ENCODE measurements at places on chromosomes 4 and X.
A peak's percentile ranks its signal among the peaks of the same experiment; 100 is the strongest.

- H3K4me1 ChIP-seq, result no peaks in the 10 kb centered on the region
- peaks cover 2% of the 10 kb centered on the region for H3K36me3 ChIP-seq
- H3K4me3 ChIP-seq, result no peak overlapping the region
- H3K27ac ChIP-seq, result no peak overlapping the region
- H3K27me3 ChIP-seq, result no peaks in the 10 kb centered on the region
- no peak for DNase-seq
These were observed 103.9 kb upstream of the RAB40AL start for GRCh38 chrX:102833136-102833535.

- H3K4me1 ChIP-seq, result no peaks in the 10 kb centered on the region
- no peak for DNase-seq
- no peaks in the 10 kb centered on the region for H3K27me3 ChIP-seq
- H3K27ac ChIP-seq, result no peak overlapping the region
These were observed 333.9 kb downstream of the INPP4B start for GRCh38 chr4:142512161-142512560.

GRCh38 chrX:96566878-96567277 lies 117.8 kb upstream of the DIAPH2 start:
- no peak overlapping the region for H3K27ac ChIP-seq
- H3K27me3 ChIP-seq, result no peaks in the 10 kb centered on the region
- no peak overlapping the region for H3K4me3 ChIP-seq

DNA sequence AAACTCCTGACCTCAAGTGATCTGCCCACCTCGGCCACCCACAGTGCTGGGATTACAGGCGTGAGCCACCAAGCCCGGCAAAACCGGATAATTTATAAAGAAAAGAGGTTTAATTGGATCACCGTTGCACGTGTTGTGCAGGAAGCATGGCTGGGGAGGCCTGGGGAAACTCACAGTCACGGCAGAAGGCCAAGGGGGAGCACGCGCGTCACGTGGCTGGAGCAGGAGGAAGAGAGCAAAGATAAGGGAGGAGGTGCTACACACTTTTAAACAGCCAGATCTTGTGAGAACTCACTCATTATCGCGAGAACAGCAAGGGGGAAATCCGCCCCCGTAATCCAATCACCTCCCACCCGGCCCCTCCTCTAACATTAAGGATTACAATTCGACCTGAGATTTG lies 177.9 kb upstream of the TENM3 start:
- no peak for DNase-seq
- H3K27ac ChIP-seq, result no peak overlapping the region
- no peak overlapping the region for H3K4me3 ChIP-seq

DNA sequence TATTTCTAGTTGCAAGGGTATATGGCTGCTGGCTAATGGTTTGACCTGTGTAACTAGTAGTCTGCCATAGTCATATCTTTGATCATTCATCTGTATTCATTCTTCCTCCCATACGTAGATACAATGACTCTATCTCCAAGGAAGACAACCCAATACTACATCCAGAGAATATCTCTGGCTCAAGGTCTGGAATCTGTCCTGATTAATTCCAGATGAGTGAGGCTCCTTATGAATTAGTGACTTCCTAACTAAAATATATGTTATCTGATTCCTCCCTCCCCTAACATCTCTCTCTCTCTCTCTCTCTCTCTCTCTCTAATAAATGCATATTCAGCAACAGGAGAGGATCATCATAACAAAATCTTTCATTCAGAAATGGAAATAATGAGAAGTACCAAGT lies 641.5 kb downstream of the FAT4 start:
- DNase-seq, result no peak
- H3K27me3 ChIP-seq, result no peaks in the 10 kb centered on the region
- no peak overlapping the region for H3K4me3 ChIP-seq
- no peaks in the 10 kb centered on the region for H3K36me3 ChIP-seq

DNA sequence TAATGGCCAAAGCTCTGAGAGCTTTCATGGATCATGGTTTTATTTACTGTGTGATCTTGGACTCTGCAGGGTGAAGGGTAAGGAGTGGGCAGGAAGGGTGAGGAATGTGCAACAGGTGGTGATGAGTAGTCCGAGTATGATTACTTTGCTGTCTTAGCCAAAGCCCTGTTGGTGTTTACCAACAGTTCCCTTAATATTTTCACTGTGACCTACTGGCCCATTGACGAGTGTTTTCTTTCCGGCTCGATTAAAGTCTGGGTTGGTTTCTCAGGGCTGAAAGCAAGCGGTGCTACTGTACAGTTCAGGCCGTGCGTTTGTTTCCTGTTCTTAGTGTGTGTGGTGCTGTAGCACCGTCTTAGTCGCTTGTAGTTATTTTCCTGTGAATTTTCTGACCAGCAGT lies 2.6 kb downstream of the ARHGAP24 start:
- H3K27ac ChIP-seq, result no peak overlapping the region
- peaks cover 8% of the 10 kb centered on the region for H3K27me3 ChIP-seq
- H3K36me3 ChIP-seq, result no peaks in the 10 kb centered on the region
- no peak overlapping the region for H3K4me3 ChIP-seq

DNA sequence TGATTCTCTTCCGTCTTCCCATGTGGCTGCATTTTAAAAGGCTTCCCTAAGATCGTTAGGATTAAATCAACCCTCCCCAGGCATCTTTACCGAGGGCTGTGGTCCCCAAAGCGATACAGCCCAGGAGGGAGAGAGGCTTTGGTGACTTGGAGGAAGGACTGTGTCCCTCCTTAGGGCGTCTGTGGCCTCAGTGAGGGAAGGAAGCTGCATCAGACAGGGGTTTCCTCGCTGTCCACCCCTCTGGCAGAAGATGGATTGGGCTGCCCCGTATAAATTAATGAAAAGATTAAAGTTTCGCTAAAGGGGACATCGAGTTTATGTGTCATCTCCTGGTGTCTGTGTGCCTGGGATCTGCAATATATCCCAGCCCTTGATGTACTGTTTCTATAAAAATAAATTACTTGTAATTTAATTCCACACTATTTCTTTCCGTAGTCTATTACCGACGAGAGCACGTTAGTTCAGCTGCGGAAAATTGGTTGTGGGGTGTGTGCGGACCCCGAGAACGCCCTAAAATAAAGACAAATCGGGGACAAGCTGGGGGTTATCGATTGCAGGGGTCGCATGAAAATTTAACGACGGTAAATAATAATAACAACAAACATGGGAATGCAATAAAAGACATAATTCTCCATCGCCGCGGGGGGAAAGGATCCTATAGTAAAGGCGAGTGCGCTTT lies 6.5 kb downstream of the SHOX start:
- H3K4me1 ChIP-seq, result no peaks in the 10 kb centered on the region
- no peaks in the 10 kb centered on the region for H3K36me3 ChIP-seq
- no peak overlapping the region for H3K27ac ChIP-seq
- H3K4me3 ChIP-seq, result no peak overlapping the region
- DNase-seq, result no peak
- peaks cover 65% of the 10 kb centered on the region for H3K27me3 ChIP-seq

GRCh38 chrX:41781500-41781899 lies 57.5 kb downstream of the GPR82 start:
- H3K4me3 ChIP-seq, result no peak overlapping the region
- H3K27ac ChIP-seq, result no peak overlapping the region
- H3K36me3 ChIP-seq, result peaks cover 8% of the 10 kb centered on the region

GRCh38 chr4:7103607-7104365 lies 35.9 kb upstream of the GRPEL1 start:
- H3K36me3 ChIP-seq, result no peaks in the 10 kb centered on the region
- DNase-seq, result no peak
- peak overlapping the region; percentile 85 for H3K4me3 ChIP-seq
- peaks cover 14% of the 10 kb centered on the region for H3K27me3 ChIP-seq
- no peak overlapping the region for H3K27ac ChIP-seq
- peaks cover 13% of the 10 kb centered on the region for H3K4me1 ChIP-seq

GRCh38 chrX:10142041-10142599 lies 14.7 kb upstream of the CLCN4 start:
- no peak overlapping the region for H3K27ac ChIP-seq
- DNase-seq, result no peak
- H3K27me3 ChIP-seq, result no peaks in the 10 kb centered on the region
- H3K4me3 ChIP-seq, result no peak overlapping the region

DNA sequence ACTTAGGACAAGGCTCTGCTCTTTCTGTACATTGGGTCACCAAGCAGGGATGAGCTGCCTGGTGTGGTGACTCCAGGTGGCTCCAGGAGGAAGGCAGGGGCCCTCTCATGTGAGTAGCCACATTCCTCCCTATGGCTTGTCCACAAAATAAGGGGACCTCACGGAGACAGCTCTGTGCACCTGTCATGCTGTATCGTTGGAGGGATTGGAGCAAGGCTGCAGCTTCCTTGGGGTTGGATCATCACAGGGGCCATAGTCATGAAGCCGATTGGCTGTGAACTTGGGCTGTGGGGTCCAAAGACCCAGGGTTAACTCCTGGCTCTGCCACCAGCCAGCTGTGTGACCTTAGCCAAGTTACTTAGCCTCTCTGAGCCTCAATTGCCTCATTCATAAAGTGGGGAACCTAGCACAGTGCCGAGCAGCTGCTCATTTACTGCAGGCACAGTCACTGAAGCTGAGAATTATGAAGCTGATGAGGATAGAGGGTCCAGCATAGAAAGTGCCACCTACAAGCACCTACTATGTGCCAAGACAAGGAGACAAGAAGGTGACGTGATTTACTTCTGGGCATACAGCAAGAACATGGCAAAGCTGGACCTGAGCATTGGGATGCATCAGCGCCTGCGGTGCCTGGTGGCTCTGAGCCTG lies 11.8 kb upstream of the KIAA0232 start:
- H3K27me3 ChIP-seq, result no peaks in the 10 kb centered on the region
- no peak overlapping the region for H3K27ac ChIP-seq
- no peak for DNase-seq
- H3K4me3 ChIP-seq, result no peak overlapping the region
- H3K36me3 ChIP-seq, result no peaks in the 10 kb centered on the region
- H3K4me1 ChIP-seq, result peaks cover 16% of the 10 kb centered on the region

GRCh38 chr4:26837993-26838842 lies 22.4 kb upstream of the STIM2 start:
- H3K27me3 ChIP-seq, result no peaks in the 10 kb centered on the region
- no peaks in the 10 kb centered on the region for H3K36me3 ChIP-seq
- DNase-seq, result no peak
- H3K27ac ChIP-seq, result no peak overlapping the region
- no peak overlapping the region for H3K4me3 ChIP-seq
- H3K4me1 ChIP-seq, result no peaks in the 10 kb centered on the region

- H3K27me3 ChIP-seq, result peaks cover 8% of the 10 kb centered on the region
- no peak overlapping the region for H3K27ac ChIP-seq
- H3K4me1 ChIP-seq, result no peaks in the 10 kb centered on the region
- no peaks in the 10 kb centered on the region for H3K36me3 ChIP-seq
These were observed 98.5 kb upstream of the ETNPPL start for GRCh38 chr4:108861334-108861733.

DNA sequence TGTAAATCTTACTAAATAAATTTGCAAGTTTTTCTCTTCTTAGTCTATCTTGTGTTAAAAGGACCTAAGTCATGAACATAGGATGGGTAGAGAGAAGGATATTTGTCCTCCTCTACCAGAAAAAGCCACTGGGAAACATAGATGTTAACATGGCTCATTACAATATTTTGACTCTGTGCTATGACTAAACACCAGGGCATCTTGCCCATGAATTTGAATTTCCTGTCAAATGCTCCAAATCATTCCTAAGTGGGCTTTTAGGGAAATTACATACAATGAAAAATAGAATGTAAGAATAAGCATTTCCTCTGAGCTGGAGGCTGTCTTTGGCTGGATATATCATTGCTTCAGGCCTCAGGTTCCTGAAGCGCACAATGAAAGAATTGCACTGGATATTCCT lies 39.1 kb downstream of the ANOS1 start:
- H3K27ac ChIP-seq, result no peak overlapping the region
- no peaks in the 10 kb centered on the region for H3K36me3 ChIP-seq
- H3K4me3 ChIP-seq, result no peak overlapping the region
- no peaks in the 10 kb centered on the region for H3K4me1 ChIP-seq

DNA sequence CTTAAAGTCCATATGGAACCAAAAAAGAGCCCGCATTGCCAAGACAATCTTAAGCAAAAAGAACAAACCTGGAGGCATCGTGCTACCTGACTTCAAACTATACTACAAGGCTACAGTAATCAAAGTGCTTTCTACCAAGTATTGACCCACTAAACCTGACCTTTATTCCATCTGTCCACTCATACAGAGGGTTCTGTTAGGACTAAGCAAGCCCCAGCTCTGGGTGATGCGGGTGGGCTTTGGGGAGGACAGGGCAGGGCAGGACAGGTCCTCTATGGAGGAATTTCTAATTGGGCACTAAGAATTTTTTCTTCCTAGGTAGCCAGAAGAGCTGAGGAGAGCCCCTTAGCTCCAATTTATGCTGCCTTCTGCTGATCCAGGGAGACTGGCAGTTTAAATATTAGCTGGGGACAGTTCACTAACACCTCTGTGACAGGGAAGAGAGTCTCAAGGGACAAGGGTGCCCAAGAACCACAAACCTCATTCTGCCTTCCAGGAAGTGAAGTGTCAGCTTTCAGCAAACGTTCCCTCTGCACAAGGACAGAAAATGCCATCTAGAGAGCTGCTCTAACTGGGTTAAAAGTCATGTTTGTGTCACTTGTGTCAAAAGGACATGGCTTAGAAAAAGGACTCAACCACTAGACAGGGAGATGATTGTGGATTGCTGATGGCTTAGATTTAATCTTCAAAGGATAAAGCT lies 143.2 kb downstream of the KIT start:
- H3K27ac ChIP-seq, result no peak overlapping the region
- H3K4me1 ChIP-seq, result no peaks in the 10 kb centered on the region
- H3K36me3 ChIP-seq, result no peaks in the 10 kb centered on the region
- no peak for DNase-seq
- H3K4me3 ChIP-seq, result no peak overlapping the region
- H3K27me3 ChIP-seq, result no peaks in the 10 kb centered on the region

DNA sequence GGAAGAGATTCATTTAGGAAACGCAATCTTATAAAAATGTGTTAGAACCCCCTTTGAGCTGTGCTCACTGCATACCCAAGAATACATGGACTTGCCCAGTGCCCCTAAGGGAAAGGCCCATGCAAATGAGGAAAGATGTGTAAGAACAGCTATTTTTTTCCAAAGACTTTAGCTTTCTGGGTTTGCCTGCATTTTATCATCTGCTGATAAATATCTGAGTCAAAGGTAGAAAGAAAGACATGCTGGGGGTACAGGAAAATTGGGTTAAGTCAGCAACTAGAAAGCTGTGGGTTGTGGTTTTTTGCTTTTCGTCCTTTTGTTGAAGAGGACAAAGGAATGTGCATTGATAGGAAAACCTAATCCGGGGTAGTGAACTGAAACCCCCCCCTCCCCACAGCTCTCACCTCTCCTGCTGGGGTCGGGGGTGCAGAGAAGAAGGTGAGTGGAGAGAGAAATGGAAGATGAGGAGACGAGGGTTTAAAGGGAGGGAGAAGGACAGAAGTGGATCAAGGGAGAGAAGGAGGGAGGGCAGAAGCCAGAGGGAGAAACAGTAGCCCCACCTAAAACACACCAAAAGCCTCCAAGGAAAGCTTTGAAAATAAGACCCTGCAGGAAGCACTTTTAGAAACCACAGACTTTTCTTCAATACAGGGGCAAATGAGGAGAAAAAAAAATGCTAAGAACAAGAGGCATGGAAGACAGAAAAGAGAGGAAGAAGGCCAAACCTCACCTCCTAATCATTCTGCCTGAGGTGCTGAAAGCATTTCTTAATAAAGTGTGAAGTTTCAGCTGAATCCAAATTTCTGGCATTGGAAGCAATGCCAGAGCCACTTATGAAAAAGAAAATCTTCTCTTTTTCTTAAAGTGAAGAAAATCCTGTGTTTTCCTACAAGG lies 49.3 kb downstream of the KDR start:
- H3K36me3 ChIP-seq, result no peaks in the 10 kb centered on the region
- no peak overlapping the region for H3K27ac ChIP-seq
- no peaks in the 10 kb centered on the region for H3K4me1 ChIP-seq
- H3K4me3 ChIP-seq, result no peak overlapping the region
- no peaks in the 10 kb centered on the region for H3K27me3 ChIP-seq

All from activated CD8-positive, alpha-beta memory T cell treated with anti-CD3 and anti-CD28 coated beads, Interleukin-2, amount 10 ng/mL, durations not matched to agents 7 days and 5 days (primary cell).